ENCODE measurements at places on chromosomes 2 and 18.
A peak's percentile ranks its signal among the peaks of the same experiment; 100 is the strongest.

DNA sequence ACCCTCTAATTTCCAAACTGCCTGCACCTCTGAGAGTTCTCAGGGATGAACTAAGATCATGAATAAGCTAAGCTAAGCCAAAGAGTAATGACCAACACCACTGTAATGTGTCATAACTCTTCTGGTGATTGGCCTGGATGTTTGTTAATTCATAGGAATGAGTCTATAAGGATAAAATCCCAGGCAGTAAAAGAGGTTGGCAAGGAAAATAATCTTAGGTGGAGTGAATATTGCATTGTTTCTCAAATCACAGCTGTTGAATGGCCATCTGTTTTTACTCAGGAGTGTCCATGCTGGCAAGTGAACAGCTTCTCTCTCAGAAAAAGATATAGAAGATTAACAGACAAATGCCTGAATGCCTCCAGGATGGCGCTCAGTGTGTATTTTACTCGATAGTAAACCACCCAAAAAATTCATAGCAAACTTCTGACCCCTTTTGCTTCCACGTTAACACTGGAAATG lies 60.8 kb upstream of the GLS start:
- DNase-seq = no peak

GRCh38 chr2:216350214-216350791 lies 22.0 kb downstream of the MARCHF4 start:
- peak; percentile 34 for DNase-seq

DNA sequence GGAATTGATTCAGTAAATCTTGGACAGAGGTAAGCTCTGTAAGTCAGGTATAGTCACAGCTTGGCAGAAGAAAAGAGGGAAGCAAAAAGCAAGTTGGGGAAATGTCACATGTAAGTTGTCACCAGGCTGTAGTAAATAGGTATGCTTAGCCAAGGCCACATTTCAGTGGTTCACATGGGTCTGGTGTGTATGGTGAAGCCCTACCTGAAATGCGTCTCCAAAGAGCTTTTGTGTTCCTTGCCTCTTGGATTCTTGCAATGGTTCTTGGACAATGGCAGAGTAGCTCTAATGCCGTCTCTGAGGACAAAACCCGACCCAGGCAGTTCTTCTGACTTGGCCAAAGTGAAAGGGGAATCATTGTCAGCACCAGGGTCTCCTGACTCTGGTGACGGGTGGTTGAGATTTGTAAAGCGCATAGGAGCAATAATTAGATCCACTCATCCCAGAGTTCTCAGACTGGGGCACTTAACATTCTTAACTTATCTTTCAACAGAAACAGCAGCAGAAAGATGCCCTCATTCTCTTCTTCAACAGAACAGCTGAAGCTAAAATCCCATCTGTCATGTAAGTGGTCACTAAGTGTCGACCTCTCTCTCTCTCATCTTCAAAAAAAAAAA lies 34.4 kb upstream of the RPL37A start:
- no peak for DNase-seq

GRCh38 chr2:50591642-50592041 lies 440.3 kb downstream of the NRXN1 start:
- no peak for DNase-seq

- no peak for DNase-seq
These were observed 38.8 kb upstream of the SMAD7 start for GRCh38 chr18:48989304-48990303.

GRCh38 chr2:187982668-187983067 lies 309.0 kb upstream of the GULP1 start:
- DNase-seq = no peak

DNA sequence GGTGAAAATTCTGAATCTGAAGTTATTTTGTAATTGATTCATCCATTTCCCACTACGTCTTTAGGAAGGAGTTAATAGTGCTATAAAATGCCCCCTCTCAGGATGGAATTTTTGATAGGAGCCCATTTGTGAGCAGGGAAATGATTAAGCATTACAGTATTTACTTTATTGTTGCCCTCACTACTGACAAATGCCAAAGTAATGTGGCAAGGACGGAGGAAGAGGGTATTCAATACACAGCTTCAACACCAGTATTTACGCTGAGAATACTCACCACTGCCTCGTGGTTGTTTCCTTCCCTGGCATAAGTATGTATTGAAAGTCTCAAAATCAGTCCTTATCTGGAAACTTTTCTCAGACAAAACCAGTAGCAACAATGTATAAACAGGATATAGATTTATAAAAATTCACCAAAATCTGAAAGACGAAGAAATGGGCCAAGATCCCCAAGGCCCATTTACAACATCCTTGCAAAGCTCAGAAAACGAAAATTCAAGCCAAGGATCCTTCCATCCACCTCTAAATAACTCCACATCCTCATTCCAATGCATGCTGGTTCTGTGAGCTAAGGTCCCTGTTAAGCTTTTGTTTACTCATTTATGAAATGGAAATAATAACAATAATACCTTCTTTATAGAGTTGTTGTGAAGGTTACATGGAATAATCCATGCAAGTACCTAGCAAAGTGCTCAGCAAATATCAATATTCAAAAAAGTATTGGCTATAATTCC lies 29.3 kb downstream of the FEZ2 start:
- no peak for DNase-seq
